Activated CD4-positive, alpha-beta T cell treated with anti-CD3 and anti-CD28 coated beads, Interleukin-2, amount 50 U/mL, for 4 hours (primary cell): ENCODE measurements at places on chromosomes 16 and 17.

- DNase-seq: no peak
Measured at GRCh38 chr17:42675965-42676423, 800 bp downstream of the PLEKHH3 start.

- no peak for DNase-seq
Measured at GRCh38 chr17:5678171-5678570, 93.9 kb upstream of the NLRP1 start.

- DNase-seq: peak; percentile 80
Measured at GRCh38 chr16:10918294-10919002, 23.8 kb downstream of the DEXI start.

- DNase-seq: no peak
Measured at GRCh38 chr16:12558641-12559040, 245.0 kb downstream of the CPPED1 start.

- DNase-seq: no peak
Measured at GRCh38 chr16:24855678-24856077, 9.9 kb downstream of the SLC5A11 start.

DNA sequence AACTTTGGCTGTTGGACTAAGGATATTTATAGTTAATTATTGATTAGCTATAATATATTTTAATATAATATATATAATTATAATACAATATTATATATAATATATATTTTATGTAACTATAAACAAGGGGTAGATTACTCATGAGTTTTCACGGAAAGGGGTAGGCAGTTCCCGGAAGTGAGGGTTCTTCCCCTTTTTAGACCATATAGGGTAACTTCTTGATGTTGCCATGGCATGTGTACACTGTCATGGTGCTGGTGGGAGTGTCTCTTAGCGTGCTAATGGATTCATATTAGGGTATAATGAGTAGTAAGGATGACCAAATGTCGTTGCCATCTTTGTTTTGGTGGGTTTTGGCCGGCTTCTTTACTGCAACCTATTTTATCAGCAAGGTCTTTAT lies 315.6 kb downstream of the WWOX start:
- no peak for DNase-seq

- DNase-seq: no peak
Measured at GRCh38 chr17:6714315-6714874, 1.2 kb upstream of the SLC13A5 start.

- peak; percentile 71 for DNase-seq
Measured at GRCh38 chr16:27237219-27238015, 31.2 kb downstream of the NSMCE1 start.

DNA sequence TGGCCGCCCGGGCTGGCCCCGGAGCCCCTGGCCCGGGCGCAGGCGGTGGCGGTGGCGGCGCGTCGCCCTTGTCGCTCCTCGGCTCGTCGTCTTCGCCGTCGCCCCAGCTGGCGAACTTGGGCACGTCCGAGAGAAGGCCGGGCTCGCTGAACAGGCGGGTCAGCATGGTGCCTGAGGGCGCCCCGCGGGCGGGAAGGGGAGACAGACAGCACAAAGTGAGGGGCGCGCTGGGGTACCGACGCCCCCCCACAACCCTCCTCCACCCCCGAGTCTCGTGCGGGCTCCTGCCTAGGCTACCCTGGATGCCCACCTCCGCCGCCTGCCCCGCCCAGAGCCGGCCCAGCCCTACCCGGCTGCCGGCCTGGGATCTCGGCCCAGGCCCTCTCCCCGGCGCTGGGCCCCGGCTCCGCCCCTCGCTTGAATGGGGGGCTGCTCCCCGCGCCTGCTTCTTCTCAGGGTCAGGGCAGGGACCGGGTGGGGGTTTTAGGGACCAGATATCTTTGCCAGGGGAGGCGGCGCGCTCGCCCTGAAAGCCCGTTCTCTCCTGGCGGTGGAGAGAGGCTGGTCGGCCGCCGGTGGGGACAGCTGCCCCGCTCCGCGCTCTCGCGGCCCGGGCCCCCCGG lies 1.2 kb downstream of the NEUROD2 start:
- DNase-seq: no peak

GRCh38 chr16:50685462-50686063 lies 4.5 kb upstream of the SNX20 start:
- DNase-seq: no peak

DNA sequence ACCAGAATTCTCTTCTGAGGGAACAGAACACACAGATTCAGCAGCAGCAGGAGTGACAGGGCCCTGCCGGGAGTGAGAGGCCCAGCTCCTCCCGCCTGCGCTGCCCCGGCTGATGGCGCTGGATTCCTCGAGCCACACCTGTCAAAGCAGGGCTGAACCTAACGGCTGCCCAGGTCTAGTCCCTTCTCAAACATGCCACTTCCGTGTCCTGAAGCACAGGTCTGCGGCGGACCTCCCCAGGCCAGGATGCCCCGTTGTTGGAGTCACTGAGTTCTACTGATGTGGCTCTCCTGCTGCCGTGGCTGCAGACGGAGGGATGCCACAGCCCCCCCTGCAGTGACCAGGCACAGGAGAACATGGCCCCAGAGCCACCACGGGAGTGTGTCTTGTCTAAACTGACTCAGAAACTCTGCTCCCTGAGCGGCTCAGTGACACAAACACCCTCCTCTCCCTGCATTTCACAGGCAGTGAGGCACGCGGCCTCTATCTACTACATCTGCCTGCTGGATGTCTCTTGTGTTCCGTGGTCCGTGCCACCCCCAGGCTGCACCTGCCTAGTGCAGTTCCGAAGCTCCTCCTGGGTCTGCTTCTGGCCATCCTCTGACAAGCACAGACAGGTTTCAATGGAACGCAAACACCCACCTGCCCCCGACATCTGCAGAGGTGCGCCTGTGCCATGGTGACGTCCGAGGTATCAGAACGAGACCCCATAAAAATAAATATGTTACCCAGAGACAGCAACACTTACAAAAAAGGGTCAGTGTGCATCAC lies 44.7 kb upstream of the DNAH17 start:
- no peak for DNase-seq

DNA sequence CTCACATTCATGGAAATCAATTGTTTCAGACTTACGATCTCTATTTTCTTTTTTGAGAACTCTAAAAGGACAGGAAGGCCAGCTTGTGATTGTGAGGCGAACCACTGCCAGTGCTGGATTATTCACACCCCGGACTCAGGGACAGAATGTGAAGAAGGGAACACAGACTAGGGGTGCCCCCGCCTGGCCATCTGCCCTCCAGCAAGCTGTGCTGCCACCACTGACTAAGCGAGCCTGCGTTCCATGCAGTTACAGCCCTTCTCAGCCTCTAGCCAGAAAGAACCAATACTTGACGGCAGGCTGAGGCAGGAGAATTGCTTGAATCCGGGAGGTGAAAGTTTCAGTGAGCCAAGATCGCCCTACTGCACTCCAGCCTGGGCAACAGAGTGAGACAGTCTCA lies 2.8 kb downstream of the HAGH start:
- no peak for DNase-seq

DNA sequence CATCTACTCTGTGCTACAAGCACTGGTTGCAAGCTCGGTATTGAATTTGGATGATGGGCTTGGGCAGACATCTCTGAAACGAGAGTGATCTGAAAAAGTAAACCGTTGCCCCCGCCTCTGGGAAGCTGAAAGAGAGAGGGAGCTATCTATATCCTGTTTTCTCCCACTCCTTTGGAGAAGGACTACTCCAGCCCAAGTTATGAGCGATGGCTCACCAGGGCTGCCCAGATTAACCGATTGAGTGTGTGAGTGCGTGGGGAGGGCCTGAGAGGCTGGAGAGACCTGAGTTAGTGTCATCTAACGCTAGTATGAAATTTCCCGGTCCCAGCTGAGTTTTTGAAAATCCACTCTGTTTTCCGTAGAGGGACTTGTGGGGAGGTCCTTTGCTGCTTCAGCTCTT lies 11.5 kb downstream of the MGAT5B start:
- DNase-seq: no peak
